HEK293T (cell line): ENCODE measurements at places on chromosomes 5 and 9.

GRCh38 chr9:125255781-125256391, 5.7 kb upstream of the GAPVD1 start:
- DNase-seq: peak; percentile 42

DNA sequence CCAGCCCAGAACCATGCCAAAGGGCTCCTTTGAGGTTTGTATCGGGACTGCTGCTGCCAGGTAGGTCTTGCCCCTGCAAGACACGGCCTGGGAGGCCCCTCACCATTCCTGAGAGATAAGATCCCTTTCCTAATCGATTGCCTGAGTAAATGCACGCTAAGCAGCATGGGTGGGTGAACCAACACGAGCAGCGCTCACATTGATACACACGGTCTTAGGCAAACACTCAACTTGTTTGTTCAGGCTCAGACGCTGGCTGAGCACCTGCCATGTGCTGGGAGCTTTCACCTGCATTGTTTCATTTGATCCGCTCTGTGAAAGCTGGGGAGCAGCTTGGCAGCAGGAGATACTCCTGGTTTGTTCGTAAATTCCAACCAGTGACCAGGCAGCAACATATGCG, 76.9 kb upstream of the NEURL1B start:
- no peak for DNase-seq

GRCh38 chr9:69179037-69179436, 5.0 kb downstream of the TJP2 start:
- DNase-seq: no peak

GRCh38 chr9:75188756-75189155, 100.4 kb downstream of the OSTF1 start:
- DNase-seq: no peak

DNA sequence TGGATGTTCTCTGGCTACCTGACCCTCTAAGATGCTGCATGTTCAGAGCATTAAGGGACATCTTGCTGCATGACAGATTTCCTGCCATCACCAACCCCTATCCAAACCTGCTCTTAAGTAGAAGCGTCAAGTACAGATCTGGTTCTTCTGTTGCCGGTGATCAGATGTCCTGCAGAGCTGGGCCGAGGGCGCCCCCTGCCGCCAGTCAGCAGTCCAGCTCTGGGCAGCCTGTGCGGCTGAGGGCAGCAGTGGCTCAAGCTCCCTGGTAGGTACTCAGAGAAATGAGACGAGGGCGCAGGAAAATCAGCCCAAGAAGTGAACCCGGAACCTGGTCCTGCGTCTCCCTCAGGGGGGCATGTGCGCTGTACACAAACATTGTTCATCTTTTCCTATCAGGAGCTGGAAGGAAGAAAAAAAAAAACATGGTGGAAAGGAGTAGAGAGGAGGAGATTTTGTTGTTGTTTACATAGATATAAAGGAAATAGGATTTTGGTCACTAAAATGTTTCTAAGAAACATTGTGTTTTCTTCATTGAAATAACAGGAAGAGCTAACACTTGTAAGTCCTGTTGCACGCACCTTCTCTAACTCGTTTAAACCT, 95.8 kb downstream of the CFAP90 start:
- peak; percentile 72 for DNase-seq

DNA sequence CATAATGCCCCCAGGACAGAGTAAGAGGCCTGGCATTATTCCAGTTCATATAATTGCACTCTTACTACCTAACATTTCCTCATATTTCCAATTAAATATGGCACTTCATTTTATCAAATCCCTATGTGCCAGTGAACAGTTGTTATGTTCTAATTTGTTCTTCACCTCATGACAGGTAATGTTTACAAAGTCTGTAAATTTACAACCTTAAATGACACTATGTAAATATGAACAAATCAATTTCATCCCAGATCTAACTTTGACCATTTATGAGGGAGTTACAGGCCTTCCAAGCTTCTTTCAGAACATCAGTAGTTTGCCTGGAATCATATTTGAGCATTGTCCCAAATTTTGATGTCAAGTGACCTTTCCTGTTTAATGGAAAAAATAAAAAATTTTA, 592.6 kb upstream of the CDH6 start:
- no peak for DNase-seq

- no peak for DNase-seq
These were observed 103.0 kb downstream of the AOPEP start for GRCh38 chr9:94829380-94830070.

DNA sequence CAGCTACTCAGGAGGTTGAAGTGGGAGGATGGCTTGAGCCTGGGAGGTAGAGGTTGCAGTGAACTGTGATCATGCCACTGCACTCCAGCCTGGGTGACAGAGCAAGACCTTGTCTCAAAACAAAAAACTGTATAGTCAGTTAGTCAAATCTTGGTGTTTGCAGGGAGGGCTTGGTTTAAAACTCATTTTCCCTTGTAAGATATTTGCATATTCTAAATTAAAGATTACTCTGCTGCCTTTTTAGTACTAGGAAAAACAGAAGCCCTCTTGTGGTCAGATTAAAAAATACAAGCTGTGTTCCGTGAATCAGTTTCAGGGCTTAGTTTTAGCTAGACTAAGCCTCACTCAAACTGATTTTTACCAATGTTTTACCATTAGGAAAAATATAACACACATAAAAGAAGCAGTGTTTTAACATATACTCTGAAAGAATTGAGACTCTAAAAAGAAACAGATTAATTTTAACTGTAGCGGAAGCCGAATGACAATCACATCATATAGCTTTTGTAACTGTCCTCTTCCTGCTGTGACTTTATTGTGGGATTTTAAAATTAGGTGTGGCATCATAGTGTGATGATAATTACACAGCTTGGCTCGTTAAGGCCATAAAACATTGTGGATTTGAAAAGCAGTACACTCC, 84.9 kb upstream of the BASP1 start:
- peak; percentile 43 for DNase-seq

DNA sequence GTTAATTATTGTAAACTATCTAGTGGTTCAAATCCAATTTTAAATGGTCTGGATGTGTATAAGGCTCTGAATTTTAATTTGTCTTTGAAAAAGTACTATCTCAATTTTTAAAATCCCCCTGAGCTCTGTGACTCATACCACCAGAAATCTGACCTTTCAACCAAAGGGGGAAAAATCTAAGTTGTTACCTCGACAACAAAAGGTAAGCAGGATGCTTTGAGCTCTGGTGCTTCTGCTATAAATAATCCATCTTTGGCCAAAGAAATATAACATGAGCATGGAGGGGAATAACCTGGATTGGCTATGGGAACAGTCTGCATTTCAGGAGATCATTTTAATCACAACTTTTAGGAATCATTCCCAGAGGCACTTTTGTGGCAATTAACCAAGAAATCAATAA, 76.3 kb upstream of the PCSK1 start:
- DNase-seq: no peak

GRCh38 chr5:80092486-80093107, 57.4 kb downstream of the THBS4 start:
- DNase-seq: no peak

- DNase-seq: no peak
These were observed 63.3 kb downstream of the CSF2 start for GRCh38 chr5:132136906-132137305.

DNA sequence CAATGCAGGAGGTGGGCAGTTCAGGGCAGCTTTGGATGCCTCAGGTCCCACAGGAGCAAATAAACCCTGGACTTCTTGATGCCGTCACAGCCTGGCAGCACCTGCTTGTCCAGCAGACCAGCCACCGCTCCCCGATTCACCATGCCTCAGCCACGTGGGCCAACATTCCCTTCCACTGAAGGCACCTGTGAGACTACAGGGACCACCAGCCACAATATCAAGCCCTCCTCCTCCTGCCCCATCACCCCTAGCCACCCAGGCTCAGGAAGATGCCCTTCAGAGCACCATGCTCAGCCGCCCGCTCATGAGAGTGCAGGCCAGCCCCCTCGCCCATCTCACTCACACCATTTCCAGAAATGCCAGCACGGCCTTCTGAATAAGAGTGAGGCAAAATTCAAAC, 234.7 kb downstream of the SYK start:
- DNase-seq: no peak

DNA sequence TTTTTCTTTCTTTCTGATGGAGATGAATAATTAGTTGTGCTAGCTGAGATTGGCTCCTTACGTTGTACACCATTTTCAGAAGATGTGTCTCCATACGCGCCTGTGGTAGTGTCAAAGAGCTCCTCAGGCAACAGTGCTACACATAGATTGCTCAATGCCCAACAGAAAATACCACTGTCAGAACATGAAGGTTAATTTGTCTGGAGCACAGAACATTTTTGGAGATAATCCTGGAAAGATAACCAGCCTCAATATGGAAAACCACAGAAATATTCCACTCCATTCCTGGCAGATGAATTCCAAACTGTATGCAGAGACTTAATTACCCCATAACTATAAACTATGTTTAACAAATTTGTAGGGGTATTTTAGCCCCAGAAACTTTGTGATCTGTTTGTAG, 233.6 kb downstream of the MARCHF11 start:
- DNase-seq: no peak

GRCh38 chr5:127335381-127335780, 44.8 kb downstream of the MEGF10 start:
- no peak for DNase-seq

- no peak for DNase-seq
These were observed 225.1 kb downstream of the DCP2 start for GRCh38 chr5:113201715-113202114.

DNA sequence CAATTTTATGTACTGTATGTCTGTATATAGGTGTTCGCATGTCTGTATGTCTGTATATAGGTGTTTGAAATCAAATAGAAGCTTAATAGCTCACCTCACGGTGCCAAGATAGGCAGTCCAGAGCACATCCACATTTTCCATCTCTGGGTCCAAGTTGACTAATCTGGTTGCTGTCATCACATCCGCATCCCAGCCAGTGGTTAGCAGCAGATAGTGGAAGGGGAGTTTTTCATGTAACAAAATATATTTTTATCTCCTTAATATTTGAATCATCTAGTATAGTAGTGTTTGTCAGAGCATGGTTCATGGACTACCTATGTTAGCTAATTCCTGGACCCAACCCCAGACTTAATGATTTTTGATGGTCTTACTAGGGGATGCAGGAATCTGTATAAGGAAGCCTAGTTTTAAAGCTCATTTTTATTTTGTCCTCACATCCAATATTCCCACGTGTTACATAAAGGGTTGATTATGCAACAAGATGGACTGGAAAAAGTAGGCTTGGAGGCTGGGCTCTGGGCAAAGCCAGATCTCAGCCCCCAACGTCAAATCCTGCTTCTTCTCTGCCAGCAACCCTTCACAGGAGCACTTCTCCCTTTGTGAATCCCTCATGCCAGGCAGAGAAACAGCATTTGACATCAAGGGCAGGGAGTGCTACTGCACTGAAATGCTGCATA, 219.7 kb downstream of the ZSWIM6 start:
- DNase-seq: no peak

- DNase-seq: no peak
These were observed 220.4 kb upstream of the IRX4 start for GRCh38 chr5:2102819-2103776.

DNA sequence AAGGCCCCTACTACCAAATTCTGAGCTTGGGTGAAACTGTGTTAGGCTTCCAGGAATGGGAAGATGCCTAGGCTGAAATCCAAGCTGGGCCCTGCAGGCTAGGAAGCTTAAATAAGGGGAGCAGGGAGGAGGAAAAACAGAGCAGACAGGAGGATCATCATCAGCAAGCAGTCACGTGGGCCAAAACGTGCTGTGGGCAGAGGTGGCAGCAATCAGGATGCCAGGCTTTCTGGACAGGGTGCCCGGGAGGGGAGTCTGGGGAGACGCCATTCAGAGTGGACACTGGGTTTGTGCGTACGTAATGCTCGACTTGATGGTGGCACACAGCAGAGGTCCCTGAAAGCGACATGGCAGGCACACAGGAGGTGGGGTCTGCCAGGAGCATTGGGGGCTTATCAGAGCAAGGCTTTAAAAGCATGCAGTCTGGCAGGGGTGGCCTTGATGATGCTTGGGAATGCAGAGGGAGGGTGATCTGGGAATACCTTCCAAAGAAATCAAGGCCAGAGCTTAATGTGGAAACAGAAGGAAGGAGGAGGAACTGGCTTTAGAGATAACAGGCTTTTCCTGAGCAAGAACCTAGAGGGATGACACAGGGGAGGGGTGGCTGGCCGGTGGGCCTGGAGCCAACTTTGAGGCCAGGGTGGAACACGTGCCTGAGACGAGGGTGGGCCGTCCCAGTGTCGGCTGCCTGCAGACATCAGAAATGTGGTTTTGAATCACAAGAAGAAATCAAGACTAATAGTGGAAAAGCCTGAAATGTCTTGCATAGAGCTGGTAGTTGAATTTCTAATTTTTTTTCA, 212.5 kb downstream of the GADD45G start:
- DNase-seq: no peak

DNA sequence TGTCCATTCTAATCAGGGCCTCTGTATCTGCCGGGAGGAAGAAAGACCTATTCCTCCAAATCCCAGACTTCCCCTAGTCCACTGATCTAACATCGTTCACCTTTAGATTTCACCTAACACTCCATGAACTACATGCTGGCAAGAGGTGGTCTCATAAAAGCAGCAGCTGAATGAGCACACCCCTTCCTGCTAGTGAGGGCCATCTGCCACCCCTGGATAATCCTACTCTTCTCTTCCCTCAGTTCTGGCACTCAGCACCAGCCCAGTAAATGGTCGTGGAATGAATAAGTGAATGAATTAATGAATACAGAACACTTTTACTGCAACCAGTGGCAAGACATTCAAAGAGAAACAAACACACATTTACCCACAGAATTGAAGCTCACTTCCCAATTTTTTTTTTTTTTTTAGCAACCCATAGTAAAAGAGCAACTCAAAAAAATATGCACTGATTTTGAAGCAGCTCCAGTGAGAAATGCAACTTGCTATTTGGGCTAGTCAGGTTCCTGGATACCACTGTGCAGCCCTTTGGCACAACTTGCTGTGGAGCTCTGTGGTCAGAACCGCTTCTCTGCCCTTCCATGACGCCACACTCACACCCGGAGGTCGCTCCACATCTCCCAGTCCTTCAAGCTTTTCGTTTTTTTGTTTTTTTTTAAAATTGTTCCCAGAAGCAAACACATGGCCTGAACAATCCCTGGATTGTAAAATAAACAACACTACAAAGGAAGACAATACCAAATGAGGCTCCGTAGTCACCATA, 6.2 kb downstream of the RNF183 start:
- no peak for DNase-seq

DNA sequence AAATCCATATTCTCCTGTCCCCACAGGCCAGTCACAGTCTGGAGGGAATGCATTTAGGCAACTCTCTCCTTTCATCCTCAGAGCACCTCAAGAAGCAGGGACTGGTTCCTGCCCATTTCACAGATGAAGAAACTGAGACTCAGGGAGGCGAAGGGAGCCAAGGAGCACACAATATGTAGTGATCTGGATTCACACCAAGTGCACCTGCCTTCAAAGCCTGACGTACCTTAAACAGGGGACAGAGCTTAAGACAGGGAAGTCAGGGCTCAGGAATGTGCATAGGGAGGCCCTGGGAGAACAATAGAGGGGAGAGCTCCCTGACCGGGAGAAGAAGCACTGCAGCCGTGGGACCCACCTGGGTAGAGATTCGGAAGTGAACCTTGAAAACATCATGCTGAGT, 83.0 kb downstream of the GABBR2 start:
- no peak for DNase-seq

DNA sequence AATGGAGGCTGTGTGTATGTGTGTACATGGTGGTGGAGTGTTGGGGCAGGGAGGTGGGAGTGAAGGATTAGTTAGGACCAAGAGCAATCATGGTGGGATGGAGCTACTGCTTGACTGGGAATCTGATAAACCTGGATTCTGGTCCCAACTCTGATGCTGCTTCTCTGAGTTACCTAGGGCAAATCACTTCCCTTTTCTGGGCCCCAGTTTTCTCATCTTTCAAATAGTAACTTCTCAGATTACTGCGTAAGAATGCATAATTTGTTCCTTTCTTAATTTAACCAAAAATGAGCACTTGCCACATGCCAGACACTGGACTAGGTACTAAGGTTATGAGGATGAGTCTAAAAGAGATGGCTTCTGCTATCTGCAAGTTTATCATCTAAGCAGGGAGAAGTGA, 20.8 kb upstream of the ANXA6 start:
- DNase-seq: no peak
